ENCODE measurements at places on chromosomes 4 and X. TPM values are rescaled to one million over a fixed set of nuclear protein-coding genes. Genes with fewer than 3 reads are reported as not detected.

DNA sequence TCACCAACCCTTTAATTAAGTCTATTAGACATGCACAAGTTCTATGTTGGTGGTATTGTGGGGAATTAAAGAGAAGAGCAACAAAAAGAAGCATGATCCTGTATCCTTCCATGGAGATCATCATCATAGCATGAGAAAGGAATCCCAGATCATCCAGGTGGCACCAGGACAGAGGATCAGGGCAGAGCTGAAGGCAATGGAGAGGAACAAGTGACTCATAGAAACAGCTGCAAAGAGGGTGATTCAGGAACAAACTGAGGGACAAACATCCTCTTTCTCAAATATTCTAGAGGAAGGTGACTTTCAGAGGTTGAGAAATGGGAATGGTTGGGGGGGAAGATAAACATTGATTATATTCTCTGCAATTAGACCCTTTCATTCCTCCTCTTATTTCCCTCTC lies 105.5 kb upstream of the OTUD4 start:
- DNase-seq, result no peak

DNA sequence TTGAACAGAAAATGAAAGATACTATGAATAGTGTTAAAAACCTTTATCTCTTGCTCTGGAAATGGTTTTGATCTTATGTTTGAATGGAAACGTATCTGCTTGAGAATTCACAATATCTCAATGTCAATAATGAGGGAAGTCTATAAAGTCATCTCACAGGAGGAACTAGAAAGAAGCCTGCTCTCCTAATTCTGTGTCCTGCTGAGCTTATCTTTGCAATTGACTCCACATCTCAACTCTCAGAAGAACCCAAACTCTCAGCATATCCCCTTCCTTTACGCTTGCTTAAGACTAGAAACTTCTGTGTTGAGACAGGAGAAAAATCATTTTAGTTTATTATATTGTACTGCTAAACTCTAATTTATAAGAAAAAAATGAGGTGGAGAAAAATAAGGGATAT lies 8.3 kb upstream of the PF4V1 start:
- DNase-seq, result no peak

The DDX3X gene
- 214 TPM for total RNA-seq

DNA sequence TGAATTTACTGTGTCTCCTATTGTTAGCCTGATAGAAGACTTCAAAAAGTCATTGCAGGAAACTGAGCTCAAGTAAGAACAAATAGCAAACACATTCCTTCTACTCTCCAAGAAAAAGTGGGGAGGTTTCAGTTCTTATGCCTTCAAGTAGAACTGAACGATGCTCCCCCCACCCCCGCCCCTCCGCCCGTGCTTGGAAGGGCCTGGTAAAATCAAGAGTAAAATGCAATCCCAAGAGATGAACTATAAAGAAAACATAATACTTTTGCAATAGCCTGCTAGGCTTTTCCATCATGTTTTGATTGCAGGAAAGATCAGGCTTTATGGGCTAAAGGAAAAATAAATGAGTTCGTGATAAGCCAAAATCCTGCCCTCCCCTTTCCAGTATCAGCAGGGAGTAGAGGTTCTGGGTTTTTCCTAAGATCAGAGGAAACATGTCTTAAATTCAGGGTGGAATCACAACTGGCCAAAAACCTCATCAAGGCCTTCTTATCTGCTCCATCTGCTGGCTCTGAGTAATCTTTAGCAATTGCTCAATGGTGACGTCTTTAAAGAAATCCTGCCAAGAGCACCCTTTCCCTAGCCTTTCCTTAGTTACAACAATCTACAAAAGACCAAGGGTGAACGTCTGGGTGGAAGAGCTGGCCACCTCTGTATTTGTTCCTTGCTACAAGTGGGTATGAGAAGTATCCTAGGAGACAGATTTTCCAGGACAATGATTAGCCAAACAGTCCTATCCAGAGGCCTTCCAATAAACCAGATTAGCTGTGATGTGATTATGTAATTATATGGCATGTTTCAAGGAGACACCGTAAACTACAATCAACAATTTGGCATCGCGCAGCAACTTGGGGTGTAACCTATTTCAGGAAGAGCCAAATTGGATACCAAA lies 66.3 kb upstream of the FAM9C start:
- no peak for DNase-seq

The NDUFA1 gene
- total RNA-seq, result 424 TPM

The NPY5R gene
- total RNA-seq, result not detected

The NPNT gene
- 11.1 TPM for total RNA-seq

DNA sequence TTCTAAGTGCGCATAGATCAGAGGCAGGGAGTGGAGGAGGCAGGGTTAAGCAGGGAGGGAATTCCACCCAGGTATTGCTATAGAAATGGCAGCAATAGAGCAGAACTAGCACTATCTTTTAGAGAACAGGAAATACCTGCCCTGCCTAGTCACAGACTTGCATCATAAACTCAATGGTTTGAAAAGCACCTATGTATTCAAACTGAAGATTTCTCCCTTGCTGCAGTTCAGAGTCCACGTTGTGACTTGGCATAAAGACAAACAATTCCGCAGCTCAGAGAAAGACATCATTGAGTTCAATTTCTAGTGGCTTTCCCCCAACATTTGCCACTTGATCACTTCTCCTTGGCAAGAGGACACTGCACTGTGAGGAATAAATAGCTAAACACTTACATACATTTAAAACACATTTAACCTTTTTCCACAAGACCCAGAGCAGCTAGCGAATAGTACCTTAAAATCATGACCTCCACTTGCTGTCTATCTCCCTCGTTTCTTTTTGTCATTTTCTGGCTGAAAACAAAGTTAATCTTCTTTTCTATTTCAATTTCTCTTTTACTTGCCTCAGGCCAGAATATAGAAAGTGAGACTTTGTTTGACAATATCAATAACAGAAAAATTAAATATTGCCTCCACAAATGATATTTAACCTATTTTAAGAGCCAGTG lies 42.4 kb downstream of the SLC7A11 start:
- no peak for DNase-seq

DNA sequence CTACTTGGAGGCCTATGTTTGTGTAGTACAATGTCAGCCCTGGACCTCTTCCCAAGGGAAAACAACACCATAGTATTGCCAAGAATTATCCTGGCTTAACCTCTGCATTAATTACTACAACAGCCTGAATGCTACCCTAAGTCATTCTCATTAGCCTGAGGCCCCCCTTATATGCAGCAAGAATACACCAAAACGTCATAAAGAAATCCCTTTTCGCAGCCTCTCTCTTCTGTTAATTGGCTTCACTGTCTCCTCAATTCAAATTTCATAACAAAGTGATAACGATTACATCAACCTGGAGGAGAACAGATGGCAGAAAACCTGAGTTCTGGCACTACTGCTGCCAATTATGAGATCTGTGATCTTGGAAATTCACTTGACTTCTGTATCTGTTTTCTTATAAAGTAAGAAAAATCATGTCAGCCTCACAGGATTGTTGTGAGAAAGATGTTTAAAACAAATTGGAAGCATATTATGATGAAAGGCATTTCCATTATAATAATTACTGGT lies 1663.1 kb downstream of the STIM2 start:
- DNase-seq, result no peak

DNA sequence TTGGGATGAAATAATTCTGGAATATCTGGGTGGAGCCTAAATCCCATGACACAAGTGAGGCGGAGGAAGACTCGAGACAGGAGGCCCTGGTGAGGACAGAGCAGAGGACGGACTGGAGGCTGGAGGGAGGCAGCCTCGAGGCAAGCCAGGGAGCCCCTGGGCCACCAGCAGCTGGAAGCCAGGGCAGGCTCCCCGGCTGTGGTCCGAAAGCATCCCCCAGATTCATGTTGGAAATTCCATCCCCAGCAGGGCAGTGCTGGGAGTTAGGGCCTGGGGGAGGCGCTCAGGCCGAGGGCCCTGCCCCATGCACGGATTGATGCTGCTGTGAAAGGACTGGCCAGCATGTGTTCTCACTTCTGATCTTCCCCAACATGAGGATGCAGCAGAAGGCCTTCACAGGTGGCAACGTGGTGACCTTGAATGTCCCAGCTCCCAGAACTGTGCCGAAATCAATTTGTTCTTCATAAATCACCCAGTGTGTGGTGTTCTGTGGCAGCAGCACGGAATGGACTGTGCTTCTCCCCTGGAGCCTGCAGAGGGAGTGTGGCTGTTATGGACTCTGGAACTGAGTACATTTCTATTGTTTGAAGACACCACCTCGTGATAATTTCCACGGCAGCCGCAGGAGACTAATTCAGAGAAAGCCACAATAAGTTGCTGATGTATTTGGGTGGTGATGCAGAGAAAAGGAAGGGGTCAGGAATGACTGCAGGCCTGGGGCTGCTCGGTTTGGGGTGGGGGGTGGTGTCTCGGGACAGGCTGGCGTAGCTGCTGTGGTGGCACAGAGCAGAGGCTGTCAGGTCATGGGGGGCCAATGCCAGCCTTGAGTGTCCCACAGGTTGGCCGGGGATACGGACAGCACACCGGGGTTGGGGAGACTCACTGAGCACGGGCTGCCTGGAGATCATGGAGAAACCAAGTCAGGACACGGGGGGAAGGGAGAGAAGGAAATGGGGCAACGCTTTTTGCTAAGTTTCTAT lies 56.9 kb downstream of the PCGF3 start:
- no peak for DNase-seq

DNA sequence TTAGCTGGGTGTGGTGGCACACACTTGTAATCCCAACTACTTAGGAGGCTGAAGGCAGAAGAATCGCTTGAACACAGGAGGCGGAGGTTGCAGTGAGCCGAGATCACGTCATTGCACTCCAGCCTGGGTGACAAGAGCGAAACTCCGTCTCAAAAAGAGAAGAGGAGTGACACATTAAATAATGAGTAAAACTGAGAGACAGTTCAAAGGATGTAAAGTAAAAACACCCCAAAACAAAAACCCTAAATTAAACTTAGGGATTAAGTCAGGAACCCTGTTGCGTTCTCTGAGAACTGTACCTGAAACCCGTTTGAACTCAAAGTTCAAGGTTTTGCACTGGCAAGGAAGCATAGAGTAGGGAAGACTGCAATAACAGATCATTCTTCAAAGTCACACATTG lies 141.7 kb downstream of the BRWD3 start:
- DNase-seq, result no peak

DNA sequence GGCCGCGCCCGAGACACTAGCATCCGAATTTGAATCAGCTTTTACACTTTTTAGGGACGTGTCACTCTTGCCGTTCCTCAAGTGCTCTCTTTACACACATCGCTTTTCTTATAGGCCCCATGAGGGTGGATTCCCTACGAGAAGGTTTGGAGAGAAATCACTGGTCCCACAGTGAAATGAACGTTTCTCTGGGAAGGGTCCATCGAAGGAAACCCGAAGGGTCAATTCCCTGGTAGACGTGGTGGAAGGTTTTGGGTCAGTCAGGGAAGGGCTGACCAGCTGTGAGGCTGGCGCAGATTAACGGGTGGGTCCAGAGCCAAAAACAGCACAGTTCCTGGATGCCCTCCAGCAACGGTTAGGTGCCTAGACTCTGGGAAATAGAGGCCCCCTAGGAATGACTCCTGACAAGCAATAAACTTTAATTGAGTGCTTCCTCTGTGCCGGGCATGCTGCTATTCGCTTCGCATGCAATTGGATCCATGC lies 35.9 kb downstream of the ETDC start:
- DNase-seq, result no peak

The PDZD11 gene
- 32.7 TPM for total RNA-seq

DNA sequence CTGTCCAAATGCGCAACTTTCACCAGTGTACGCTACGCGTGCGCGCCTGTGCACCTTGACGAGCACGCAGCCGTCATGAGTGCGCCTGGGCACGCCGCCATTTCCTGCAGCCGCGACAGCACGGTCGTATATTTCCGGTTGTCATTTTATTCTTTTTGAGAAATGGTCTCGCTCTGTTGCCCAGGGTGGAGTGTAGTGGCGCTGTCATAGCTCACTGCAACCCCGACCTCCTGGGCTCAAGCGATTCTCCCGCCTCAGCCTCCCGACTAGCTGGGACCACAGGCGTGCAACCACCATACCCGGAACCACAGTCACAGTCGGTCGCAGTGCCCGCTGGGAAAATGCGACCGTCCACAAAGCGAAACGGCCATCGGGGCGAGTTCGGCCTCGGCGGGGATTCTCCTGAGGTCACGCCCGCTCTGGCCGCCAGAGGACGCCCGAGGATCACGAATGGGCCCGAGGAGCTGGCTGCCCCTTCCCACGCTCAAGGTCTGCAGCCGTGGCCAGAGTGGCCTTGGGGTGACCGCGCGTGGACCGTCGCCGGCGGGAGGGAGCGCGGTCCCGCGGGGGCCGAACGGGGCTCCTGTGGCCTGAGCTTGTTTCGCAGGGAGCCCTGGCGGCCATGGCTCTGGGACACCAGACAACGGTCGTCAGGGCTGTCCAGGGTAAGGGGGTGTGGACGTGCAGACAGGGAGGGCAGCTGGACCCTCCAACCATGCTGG lies 23.7 kb upstream of the PNMA3 start:
- DNase-seq, result peak; percentile 89

- no peak for DNase-seq
Measured at GRCh38 chr4:140257461-140258305, 103.7 kb upstream of the MAML3 start.

GRCh38 chr4:168688584-168688983 lies 191.7 kb downstream of the PALLD start:
- DNase-seq, result no peak

DNA sequence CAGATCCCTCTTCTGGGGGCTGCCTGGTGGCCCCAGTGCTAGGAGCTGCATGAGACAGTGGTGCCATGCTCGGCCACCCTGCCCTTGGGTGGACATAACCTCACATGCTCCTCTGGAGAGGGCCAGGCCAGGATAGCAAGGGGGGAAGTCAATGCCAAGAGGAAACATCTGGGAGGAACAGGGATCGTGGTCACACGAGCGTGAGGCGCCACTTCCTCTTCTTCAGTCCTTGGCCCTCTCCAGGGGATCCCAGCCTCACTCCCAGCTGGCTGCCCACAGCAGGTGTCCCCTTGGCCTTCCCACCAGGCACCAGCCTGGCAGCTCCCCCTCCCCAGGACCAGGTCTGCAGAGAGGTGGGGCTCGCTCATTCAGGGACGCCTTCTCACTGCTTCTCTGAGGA lies 28.6 kb downstream of the TBC1D14 start:
- peak; percentile 81 for DNase-seq

GRCh38 chr4:183141997-183142396 lies 42.9 kb downstream of the WWC2 start:
- no peak for DNase-seq

GRCh38 chrX:57070185-57070984 lies 51.0 kb downstream of the SPIN2B start:
- no peak for DNase-seq

The ADH7 gene
- total RNA-seq, result not detected

DNA sequence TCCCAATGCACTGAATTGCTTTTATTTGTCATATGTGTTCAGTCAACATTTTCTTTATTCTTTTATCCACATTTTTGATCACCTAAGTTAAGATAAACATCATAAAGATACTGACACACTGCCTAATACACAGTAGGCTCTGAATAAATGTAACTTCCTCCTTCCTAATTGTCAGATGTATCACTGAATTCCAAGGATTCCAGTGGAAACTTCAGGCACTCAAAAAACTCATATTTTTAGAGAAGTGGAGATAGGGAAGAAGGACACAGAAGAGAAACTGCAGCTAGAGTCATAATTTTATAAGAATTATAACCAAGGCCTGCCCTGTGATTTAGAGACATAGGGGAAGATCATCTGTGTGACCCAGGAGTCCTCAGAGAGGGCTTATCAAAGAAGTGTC lies 753.3 kb downstream of the ADGRL3 start:
- no peak for DNase-seq
